Renal cortical epithelial cell (primary cell): ENCODE measurements at places on chromosomes 7 and 10. TPM values are rescaled to one million over a fixed set of nuclear protein-coding genes. Genes with fewer than 3 reads are reported as not detected.

The PDE6C gene
- total RNA-seq = not detected in 2 replicates

The OPN1SW gene
- total RNA-seq = not detected in 2 replicates

- DNase-seq = no peak
Measured at GRCh38 chr10:132061465-132061864, 4.3 kb upstream of the JAKMIP3 start.

DNA sequence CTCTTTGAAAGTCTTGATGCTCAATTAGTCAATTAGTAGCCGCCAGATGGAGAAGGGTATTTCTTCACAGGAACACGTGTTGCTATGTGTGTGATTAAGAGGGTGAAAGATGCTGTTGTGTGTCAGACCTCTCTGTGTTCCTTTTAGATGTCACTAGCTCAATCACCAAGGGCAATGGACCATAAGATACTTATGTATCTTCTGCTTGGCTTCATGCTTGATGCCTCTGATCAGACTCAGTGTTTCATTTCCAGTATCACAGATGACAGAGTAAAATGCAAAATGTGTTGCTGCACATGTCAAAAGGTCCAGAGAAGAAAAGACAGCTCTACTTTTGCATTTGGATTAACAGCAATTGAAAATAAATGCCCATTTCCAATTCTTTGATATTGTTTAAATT, 865.9 kb downstream of the CNTNAP2 start:
- DNase-seq = no peak

The PAPOLB gene
- not detected in 2 replicates for total RNA-seq

The KIAA1549 gene
- 1.0 and 10.1 TPM in 2 replicates for total RNA-seq

DNA sequence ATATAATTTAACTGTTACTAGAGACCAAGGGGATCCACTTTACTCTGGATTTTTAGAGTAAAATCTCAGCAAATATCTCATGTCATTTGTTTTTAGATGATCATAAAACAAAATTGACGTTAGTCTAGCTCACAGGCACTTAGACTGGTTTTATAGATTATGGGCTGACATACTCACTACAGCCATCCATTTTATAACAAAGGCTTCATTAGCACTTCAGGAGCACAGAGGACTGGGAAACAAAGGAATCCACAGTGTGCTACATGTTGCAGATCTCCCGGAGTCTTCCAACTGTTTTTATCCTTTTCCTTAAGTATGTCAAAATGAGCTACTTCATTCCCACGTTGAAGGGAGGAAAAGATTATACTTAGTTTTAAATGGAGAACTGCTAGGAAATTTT, 15.9 kb upstream of the SCRN1 start:
- DNase-seq = no peak

DNA sequence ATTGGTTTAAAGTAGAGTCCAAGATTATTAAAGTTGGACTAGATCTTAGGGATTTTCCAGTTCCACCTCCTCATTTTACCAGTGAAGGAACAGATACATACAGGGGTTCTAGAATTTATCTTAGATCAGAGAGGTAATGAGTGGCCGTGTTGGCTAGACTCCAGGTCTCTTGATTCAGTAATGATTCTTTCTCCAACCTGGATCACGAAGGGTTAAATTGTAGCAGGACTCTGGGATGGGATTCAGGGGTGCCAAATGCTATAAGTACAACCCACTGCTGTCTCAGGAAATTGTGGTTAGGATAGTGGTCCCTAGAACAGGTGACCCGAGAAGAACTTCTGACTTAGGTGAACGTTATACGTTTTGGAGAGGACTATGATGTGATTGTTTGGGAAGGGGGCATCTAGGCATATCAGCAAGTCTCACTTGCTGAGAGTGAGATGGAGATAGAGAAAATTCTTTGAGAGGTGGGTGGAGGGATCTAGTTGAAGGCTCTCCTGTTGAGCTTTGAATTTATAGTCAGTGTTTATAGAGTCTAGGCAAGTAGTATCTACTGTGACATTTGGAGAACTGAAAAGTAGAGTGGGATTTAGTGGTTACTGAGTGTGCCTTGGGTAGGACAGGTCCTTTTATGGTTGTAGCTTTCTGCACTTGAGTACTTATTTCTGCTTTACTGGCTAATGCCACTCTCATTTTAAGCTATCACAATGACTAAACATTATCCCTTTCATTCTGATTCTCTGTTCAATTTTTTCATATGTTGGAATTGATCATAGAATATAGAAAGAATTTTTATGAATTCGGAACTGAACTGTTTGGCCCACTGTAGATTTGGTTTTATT, 58.3 kb downstream of the ST7 start:
- DNase-seq = no peak

The SMO gene
- 6.3 and 26.0 TPM in 2 replicates for total RNA-seq

GRCh38 chr10:90988802-90989201, 67.9 kb upstream of the ANKRD1 start:
- DNase-seq = no peak

The SLC26A5 gene
- not detected in 2 replicates for total RNA-seq

GRCh38 chr10:114623661-114624294, 34.3 kb downstream of the ABLIM1 start:
- DNase-seq = peak; percentile 100

The NAT16 gene
- not detected in 2 replicates for total RNA-seq

The MMP21 gene
- total RNA-seq = 0.05 TPM in 1 of 2 replicates, not detected in the other

DNA sequence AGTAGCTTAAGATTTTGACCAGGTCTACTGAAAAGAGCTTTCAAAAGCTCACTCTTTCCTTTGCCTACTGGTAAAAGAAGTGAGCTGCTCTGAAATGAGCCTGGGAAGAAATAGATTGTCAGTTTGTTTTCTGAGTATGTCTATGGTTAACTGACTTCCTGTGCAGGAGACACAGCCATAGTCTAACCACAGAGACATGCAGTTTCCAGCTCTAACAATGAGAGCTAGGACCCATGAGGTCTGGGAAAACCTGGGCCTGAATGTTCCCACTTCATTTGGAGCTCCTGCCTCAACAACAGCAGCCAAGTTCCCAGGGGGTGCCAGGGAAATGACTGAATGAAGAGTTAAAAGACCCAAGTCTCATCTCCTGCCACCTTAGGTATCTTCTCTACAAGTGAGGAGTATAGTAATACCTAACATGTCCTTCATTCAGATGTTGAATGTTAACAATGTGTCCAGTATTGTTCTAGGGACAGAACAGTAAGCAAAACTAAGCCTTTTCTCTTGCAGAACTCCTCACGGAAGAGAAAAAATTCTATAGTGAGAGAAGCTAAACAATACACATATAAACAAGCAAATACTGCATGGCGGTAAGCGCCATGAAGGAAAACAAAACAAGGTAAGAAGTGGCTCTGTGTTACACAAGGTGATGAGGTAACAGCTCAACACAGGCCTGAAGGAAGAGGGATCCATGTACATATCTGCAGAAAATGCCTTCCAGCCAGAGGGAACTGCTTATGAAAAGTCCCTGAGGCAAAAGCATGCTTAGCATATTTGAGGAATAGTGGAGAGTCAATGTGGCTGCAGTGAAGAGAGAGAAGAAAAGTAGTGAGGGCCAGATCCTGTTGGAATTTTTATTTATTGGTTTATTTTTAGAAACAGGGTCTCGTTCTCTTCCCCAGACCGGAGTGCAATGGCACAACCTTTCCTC, 26.4 kb upstream of the ANKRD1 start:
- DNase-seq = peak; percentile 71

GRCh38 chr7:41698726-41699125, 4.2 kb downstream of the INHBA start:
- no peak for DNase-seq

- DNase-seq = no peak
Measured at GRCh38 chr10:13634207-13634606, 47.4 kb downstream of the PRPF18 start.

GRCh38 chr7:128380483-128381106, 19.1 kb upstream of the PRRT4 start:
- DNase-seq = no peak
